NCI-H1417 treated with DMSO at 0.1 percent for 48 hours (cell line): ENCODE measurements at places on chromosomes 11 and 22.

DNA sequence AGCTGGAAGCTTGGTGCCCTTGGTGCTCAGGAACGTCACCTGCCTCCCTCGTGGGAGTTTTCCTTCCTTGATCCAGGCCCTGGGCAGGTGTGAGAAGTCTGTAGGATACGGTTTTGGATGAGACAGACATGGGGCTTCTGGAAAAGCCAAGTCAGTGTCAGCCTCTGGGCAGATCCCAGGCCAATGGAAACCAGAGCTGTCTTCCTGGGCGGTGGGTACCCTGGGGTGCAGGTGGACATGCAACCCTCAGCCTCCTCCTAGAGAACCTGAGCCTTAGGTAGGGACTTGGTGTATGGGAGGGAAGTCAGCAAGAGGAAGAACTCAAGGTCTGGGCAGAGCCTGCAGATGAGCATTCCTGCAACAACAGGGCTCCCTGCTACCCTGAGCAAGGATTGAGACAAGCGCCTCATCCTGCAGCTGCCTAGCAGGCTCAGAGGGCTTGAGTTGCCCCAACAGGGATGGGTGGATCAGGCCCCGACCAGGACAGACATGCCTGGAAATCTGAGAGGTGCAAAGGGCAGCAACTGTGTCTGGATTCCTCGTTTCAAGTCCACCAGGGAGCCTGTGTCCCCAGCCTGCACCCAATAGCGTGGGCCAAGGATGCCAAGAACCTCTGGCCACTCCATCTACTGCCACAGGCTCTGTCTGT is 37.6 kb upstream of the SYT13 start:
- DNase-seq, result no peak

DNA sequence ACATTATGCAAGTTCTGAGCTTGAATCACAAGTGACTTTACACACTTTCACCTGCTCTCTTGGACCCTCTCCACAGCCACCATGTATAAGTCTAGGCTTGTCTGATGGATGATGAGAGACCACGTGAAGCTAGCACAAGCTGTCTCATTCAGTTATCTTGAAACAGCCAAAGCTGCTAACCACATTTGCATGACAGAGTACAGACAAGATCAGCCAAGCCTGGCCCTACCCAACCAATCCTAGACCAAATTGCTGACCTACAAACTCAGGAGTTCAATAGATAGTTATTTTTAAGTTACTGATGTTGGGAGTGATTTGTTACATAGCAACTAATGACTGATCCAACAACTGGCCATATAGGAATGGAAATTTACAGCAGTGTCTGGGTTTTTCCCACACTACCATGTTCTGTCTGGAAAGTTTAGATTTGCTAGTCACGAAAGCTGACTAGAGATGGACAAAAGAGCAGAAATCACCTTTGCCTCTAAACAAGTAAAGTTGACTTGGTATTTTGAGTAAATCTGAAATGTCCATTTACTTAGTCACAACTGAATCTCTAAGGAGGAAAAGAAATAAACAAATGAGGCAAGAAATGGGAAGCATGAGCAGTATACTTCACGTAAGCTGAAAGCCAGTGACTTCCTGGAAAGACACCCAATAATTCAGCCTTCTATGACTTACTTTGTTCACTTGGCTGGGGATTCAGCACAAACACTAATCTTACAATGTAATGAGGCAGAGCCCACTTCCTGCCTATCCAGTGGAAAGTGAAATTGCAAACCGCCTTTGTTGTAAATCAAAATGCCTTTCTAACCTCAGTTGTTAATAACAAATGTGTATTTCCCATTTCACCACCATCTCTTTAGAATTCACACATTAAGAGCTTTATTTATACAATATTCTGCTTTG is 101.7 kb downstream of the FAM181B start:
- no peak for DNase-seq

GRCh38 chr11:93034031-93034722 is 64.7 kb downstream of the MTNR1B start:
- no peak for DNase-seq

DNA sequence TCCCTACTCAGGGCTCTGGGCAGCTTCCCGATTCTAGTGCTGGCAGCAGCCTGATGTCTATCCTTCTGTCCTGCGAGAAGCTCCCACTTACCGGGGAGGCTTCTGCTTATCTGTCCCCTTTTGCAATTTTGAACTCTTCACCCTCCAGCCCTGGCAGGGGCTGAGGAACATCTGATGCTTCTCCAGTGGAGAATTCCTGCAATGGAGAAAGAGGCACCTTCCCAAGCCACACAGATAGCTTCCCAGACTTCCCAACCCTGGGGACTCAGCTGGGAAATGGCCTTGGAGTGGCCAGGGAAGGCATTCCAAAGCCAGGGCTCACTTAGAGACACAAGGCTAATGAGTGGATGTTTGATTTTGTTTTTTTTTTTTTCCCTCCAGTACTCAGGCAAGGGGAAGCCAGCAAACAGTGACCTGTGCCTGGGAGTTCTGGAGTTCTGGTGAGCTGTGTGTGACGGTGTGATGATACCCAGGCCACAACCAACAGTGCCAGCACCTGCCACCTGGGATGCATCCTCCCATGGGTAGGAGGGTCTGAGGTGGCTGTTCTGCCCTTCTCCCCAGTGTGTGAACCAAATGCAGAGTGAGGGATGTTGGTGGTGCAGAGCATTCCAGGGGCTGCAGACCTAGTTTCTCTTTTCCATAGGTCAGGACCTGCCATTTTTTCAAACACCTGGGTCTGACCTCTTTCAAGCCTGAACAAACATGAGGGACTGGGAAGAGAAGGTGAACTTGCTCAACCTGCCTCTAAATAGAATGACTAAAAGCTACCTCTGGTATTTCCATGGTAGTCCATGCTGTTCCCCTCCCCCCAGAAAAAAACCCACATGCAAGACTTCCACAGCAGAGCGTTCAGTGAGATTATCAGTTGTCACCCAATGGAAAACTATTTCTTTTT is 95.1 kb downstream of the CCDC81 start:
- DNase-seq, result no peak

- no peak for DNase-seq
Measured at GRCh38 chr22:26700462-26700861, 43.1 kb downstream of the MIAT start.

DNA sequence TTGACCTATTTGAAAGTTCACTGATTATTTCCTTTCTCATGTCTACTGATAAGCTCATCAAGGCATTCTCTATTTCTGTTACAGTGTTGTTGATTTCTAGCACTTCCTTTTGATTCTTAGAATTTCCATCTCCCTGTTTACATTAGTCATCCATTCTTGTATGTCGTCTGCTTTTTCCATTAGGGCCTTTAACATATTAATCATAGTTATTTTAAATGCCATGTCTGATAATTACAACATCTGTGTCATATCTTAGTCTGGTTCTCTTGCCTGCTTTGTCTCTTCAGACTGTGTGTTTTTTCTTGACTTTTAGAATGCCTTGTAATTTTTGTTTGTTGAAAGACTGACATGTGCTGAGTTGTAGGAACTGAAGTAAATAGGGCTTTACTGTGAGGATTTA is 602.1 kb downstream of the SOX6 start:
- DNase-seq, result no peak

GRCh38 chr11:18027475-18027874 is 14.6 kb upstream of the SERGEF start:
- no peak for DNase-seq

GRCh38 chr11:103007521-103007920 is 52.0 kb upstream of the MMP13 start:
- DNase-seq, result no peak

- DNase-seq, result no peak
Measured at GRCh38 chr11:61109671-61110070, 7.4 kb downstream of the CD5 start.

GRCh38 chr22:33456511-33456910 is 398.3 kb upstream of the SYN3 start:
- DNase-seq, result no peak

DNA sequence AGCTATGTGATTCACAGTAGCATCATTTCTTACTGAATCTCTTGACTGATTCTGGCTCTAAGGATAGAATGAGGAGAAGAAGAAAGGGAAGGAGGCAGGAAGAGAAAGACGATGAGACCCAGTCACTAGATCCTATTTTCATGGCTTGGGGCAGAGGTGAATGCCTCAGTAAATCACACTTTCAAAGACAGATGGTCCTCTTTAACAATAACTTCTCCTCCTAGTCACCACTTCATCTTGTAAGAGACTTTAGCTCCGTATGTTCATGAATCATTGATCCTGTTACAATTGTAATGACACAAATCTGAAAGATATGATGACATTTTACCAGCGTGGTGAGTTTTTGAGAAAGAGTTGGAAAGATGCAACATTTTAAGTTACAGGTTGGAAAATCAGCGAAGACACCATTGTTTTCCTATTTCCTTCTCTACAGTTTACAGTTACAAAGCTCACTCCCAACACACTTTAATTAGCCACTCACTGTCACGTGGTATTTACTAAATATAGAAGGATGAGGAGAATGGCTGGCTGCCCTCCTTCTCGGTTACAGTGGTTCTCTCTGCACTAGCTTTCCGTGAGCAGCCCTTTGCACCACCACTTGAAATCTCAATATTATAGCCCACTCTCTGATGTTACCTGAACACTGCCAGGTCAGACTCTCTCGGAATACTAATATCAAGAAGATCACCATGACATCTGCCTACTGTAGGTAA is 205.8 kb downstream of the CADM1 start:
- no peak for DNase-seq

DNA sequence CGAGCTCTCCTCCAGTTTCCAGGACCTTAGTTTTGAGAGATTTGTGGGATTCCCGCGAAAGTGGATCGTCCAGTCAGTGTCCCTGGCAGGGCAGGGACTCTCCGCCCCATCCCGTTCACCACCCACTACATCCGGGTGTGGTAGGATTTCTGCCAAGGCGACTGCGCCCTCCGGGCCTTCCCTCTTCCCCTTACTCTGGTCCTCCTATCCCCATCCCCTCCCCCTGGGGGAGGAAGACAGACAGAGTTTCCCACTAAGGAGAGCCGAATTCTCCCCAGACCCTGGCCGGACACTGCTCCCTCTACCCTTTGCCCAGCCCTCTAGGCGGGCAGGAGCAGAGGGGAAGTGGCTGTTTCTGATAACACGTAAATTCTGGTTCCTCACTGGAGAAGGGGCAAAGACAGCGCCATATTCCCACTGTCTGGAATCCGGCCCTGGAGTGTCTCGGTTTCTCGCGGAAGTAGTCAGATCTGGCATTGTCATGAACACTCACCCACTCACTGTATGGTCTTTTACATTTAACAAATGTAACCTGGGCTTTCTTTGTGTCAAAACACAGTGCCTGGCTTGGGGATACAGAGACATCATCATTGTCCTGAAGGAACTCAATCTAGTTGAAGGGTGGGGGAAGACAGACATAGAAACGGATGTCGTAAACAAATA is 1.1 kb upstream of the NECTIN1 start:
- DNase-seq, result no peak

DNA sequence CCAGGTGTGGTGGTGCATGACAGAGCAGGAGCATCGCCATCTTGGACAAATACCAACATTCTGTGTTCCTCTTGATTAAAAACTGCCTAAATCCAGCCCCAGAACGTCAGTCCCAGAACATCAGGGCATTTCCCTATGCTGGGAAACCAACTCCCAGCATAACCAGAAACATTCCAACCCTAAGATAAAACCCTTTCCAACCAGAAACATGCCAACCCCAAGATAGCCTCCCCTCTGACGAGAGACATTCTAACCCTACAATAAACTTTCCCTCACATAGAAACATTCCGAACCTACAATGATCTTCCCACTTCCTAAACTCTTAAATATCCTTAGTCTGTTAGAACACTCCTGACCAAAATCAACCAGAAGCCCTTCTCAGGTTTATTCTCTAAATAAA is 11.6 kb downstream of the PLAAT4 start:
- no peak for DNase-seq

DNA sequence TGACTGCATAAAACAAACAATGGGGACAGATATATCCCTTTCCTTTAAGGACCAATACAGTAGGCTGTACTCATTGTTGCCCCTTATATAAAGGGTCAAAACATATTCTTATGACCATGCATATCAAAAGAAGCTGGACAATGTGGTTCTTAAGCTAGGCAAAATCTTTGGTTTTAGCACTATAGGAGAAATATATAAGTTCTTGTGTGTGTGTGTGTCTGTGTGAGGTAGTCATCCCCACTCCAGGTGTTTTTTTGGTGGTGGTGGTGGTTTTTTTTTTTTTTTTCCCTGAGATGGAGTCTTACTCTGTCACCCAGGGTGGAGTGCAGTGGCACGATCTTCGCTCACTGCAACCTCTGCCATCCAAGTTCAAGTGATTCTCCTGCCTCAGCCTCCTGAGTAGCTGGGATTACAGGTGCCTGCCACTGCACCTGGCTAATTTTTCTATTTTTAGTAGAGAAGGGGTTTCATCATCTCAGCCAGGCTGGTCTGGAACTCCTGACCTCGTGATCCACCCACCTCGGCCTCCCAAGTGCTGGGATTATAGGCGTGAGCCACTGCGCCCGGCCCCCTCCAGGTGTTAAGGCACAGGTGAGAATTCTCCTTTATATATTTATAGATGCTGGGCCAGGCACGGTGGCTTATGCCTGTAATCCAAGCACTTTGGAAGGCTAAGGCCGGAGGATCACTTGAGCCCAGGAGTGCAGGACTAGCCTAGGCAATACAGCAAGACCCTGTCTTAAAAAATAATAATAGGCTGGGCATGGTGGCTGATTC is 12.0 kb upstream of the ZNF143 start:
- DNase-seq, result no peak

- DNase-seq, result no peak
Measured at GRCh38 chr11:64086258-64087123, 50.8 kb downstream of the FLRT1 start.

- no peak for DNase-seq
Measured at GRCh38 chr11:34495724-34496377, 17.7 kb downstream of the ELF5 start.

DNA sequence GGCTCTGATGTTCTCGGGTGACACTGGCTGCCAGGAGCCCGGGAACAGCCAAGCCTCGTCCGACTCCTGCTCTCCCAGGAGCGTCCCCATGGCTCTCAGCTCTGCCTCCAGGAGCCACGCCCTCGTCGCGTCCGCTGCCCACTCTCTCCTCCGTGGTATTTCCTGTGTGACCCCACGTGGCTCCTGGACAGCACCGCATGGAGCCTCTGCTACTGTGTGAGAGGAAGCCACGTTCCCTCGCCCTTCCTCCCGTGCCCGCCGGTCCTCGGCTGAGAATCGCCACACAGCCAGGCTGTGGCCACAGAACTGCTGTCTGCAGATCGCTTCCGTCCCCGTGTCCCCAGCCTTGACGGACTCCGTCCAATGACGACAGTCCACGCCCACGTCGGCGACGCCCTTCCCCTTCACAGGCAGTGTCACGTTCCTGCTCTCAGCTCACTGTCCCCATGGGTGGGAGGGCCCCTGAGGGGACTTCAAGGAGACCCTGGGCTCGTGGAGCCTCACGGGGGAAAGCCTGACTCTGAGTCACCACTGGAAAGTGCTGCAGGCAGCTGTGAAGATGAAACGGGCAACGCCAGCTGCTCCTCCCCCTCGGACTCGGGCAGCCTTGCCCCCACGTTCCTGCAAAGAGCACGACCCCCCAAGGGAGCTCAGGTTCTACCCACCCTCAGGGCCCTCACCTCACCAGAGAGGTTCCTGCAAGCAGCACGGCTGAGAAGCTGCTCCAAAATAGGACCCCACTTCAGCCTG is 458.5 kb downstream of the BRD1 start:
- DNase-seq, result no peak
